Activated naive CD4-positive, alpha-beta T cell treated with anti-CD3 and anti-CD28 coated beads for 36 hours (primary cell): ENCODE measurements at places on chromosomes 12 and 14. TPM values are rescaled to one million over a fixed set of nuclear protein-coding genes. Genes with fewer than 3 reads are reported as not detected.

GCN1 gene
- total RNA-seq: 128 TPM

DNA sequence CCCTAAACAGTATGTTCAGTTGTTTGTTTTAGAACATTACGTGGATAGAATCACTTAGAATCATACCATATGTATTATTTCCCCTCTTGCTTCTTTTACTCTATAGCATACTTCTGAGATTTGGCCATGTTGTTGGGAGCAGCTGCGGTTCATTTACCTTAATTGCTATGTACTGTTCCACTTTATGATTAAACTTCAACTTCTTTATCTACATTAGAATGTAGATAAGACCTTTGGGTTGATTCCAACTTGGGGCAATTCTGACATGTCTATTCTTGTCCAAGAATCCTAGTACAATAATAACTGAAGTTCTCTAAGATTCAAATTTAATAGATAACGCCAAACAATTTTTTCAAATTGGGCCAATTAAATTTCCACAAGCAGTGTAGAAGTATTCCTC, 80.7 kb downstream of the GRIN2B start:
- H3K36me3 ChIP-seq: no peaks in the 10 kb centered on the region
- H3K4me3 ChIP-seq: no peak overlapping the region
- H3K27ac ChIP-seq: no peak overlapping the region
- no peak for DNase-seq
- no peaks in the 10 kb centered on the region for H3K27me3 ChIP-seq

DNA sequence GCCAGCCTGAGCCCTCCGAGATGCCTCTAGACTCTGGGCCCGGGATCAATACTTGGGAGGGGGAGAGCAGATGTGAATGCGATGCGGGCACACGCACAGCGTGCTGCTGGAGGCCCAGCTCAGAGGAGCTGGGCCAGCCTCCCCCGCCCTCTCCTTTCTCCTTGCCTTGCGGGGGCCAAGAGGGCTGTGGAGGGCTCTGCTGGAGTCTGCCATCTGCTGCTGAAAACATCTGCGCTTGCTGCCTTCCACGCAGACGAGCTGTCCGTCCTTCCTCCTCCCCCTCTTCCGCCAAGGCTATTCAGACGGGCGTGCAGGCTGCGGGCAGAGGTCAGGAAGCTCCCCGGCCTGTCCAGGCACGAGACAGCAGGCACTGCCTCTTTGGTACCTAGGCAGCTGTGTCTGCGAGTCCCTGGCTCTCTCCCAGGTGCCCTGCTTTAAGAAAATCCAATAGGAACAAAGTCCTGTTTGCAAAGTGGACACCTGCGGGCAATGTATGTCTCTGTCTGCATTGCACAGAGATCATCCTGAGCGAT, 75.2 kb downstream of the SPRING1 start:
- DNase-seq: no peak
- no peaks in the 10 kb centered on the region for H3K4me1 ChIP-seq
- no peak overlapping the region for H3K27ac ChIP-seq
- no peak overlapping the region for H3K4me3 ChIP-seq
- H3K27me3 ChIP-seq: no peaks in the 10 kb centered on the region
- no peaks in the 10 kb centered on the region for H3K36me3 ChIP-seq

DNA sequence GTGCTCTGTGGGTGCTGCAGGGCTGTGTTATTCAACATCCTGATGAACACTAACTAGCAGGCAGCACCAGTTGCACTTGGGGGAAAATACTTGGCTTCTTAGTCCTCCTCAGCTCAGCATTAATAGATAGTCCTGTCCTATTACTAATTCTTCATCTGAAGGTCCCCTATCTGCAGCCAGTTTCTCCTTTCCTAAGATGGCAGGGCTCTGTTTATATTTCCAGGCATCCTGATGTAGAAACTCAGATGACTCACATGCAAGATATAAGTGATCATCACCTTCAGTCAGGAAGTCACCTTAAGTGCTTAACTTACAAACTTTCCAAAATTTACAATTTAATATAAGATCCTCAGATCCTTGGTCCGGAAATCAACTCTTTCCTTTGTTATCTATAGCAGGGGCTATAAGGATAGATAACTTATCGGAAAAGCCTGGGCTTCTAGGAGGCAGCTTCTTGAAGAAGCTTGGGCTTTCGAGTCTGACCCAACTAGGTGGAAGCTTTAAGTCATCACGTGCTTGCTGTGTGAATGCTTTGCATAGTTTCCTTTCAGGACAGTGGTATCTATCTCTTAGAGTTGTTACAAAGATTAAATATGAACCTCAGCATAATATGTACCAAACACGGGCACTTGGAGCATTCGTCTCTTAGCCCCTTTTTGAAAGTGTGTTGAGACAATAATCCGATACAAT, 181.0 kb upstream of the GRIP1 start:
- H3K36me3 ChIP-seq: no peaks in the 10 kb centered on the region
- DNase-seq: no peak
- H3K27ac ChIP-seq: no peak overlapping the region

LRIG3 gene
- total RNA-seq: not detected

GRCh38 chr14:52948836-52949235, 2.0 kb downstream of the FERMT2 start:
- no peak for DNase-seq
- no peak overlapping the region for H3K4me3 ChIP-seq
- H3K36me3 ChIP-seq: no peaks in the 10 kb centered on the region
- peaks cover 21% of the 10 kb centered on the region for H3K4me1 ChIP-seq
- H3K27me3 ChIP-seq: peaks cover 52% of the 10 kb centered on the region

- no peaks in the 10 kb centered on the region for H3K36me3 ChIP-seq
- no peak overlapping the region for H3K27ac ChIP-seq
- DNase-seq: no peak
- H3K4me1 ChIP-seq: peaks cover 9% of the 10 kb centered on the region
- H3K27me3 ChIP-seq: no peaks in the 10 kb centered on the region
Measured at GRCh38 chr14:95054346-95055280, 102.7 kb downstream of the DICER1 start.

GRCh38 chr12:120625557-120626419, 14.6 kb upstream of the CABP1 start:
- H3K36me3 ChIP-seq: no peaks in the 10 kb centered on the region
- H3K4me3 ChIP-seq: no peak overlapping the region
- no peak overlapping the region for H3K27ac ChIP-seq
- peak; percentile 22 for DNase-seq
- H3K27me3 ChIP-seq: peaks cover 5% of the 10 kb centered on the region
